ENCODE measurements at places on chromosomes 7 and 10. TPM values are rescaled to one million over a fixed set of nuclear protein-coding genes. Genes with fewer than 3 reads are reported as not detected.

The ABCA13 gene
- 0.14 TPM for total RNA-seq

The HMX2 gene
- 0.55 TPM for total RNA-seq

The CTTNBP2 gene
- total RNA-seq: 4.9 TPM

The LRRC18 gene
- not detected for total RNA-seq

The ENTPD1 gene
- 28.2 TPM for total RNA-seq

The CTAGE8 gene
- not detected for total RNA-seq

The INHBA gene
- 1.1 TPM for total RNA-seq

The WDR86 gene
- 18.5 TPM for total RNA-seq

The HOXA6 gene
- 4.3 TPM for total RNA-seq

The ASB15 gene
- not detected for total RNA-seq

The AFAP1L2 gene
- total RNA-seq: 14.0 TPM

The TUBAL3 gene
- not detected for total RNA-seq

The ZNF438 gene
- total RNA-seq: 14.1 TPM

The WEE2 gene
- total RNA-seq: not detected

The EN2 gene
- total RNA-seq: 0.14 TPM

The TMEM248 gene
- total RNA-seq: 69.5 TPM

The NKX1-2 gene
- total RNA-seq: not detected

The SFTPA1 gene
- not detected for total RNA-seq

The NEURL1 gene
- total RNA-seq: 0.41 TPM

The GPR37 gene
- 0.68 TPM for total RNA-seq

The PTF1A gene
- not detected for total RNA-seq

The FGFBP3 gene
- total RNA-seq: 0.16 TPM

The GDF10 gene
- total RNA-seq: 11.9 TPM

The THSD7A gene
- 5.0 TPM for total RNA-seq

The HTR5A gene
- total RNA-seq: not detected

The SPDYE8 gene
- total RNA-seq: not detected

The HOXA3 gene
- 20.8 TPM for total RNA-seq

The VSIR gene
- 24.6 TPM for total RNA-seq

All from sigmoid colon (tissue), 7 donors.